ENCODE measurements at places on chromosomes 6 and 20. TPM values are rescaled to one million over a fixed set of nuclear protein-coding genes. Genes with fewer than 3 reads are reported as not detected.
A peak's percentile ranks its signal among the peaks of the same experiment; 100 is the strongest.

GRCh38 chr6:41770381-41771057 is 9.2 kb downstream of the FRS3 start:
- no peak for DNase-seq

DNA sequence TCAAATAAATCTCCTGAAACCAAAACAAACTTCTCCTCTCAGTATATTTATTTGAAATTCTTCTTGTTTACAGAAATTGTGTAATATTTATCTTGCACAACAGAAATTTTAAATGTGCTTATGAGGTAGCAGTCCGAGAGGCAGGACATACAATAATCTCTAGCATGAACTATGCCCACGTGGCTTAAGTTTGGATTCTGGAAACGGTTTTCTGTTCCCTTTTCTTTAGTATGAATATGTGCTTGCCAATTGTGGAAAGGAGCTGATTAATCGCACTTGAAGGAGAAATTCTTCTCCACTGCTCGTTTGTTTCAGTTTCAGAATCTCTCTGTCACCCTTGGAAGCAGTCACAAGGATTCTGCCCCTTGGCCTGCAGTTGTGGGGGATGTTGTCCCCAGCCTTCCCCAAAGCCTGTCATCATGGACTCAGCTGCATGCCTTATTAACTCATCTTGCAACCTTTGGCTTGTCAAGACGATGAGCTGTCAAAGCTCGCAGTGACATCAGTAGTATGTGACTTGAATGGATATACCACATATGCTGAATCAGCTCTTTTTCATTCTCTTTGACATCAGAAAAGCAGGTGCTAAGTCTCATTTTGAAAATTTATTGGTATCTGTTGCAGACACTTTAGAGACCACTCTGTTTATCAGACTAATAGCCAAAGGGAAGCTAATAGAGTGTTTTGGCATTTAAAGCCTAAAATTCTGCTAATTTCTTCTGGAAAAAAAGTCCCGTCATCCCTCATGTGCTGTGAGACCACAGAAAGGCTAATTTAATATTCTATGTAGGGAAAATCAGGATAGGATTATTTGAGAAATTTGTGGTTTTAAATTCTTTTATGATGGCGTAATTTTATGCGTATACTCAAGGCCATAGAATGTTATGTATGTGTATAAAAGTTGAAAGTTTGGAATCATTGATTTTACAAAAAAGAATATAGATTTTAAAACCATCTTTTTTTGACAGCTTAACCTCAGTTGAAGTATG is 186.8 kb downstream of the ARID1B start:
- DNase-seq = no peak

- no peak for DNase-seq
Measured at GRCh38 chr6:114276783-114277182, 66.0 kb downstream of the HS3ST5 start.

GRCh38 chr6:37058084-37058586 is 52.7 kb downstream of the FGD2 start:
- DNase-seq = no peak

DNA sequence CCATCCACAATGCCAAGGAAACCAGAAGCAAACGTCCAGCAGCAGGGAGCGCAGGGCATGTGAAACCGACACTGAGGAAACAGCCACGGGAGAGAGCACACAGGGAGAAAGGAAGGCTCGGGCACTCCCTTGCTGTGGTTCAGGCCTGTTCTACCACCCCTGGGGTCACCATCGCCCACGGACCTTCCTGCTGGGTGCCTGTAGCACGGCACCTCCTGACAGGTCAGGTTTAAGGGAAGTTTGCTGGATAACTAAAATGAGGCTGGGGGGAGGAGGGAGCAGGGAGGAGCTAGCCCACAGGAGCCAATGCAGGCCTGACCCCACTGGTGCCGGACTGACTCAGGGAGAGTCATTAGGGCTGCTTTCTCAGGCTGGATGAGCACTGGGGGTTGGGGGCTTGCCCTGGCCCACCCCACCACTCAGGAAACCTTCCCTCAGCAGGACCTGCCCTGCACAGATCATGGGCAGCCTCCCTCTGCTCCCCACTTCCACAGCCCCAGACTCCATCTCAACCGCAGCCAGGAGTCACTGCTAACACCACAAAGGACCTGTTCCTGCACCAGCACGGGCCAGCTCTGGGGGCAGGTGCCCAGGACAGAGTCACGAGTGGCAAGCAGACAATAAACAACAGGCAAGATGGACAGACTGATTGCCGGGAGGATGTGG is 2.3 kb downstream of the UCKL1 start:
- DNase-seq = peak; percentile 76

- no peak for DNase-seq
Measured at GRCh38 chr6:80438772-80439171, 332.3 kb downstream of the BCKDHB start.

DNA sequence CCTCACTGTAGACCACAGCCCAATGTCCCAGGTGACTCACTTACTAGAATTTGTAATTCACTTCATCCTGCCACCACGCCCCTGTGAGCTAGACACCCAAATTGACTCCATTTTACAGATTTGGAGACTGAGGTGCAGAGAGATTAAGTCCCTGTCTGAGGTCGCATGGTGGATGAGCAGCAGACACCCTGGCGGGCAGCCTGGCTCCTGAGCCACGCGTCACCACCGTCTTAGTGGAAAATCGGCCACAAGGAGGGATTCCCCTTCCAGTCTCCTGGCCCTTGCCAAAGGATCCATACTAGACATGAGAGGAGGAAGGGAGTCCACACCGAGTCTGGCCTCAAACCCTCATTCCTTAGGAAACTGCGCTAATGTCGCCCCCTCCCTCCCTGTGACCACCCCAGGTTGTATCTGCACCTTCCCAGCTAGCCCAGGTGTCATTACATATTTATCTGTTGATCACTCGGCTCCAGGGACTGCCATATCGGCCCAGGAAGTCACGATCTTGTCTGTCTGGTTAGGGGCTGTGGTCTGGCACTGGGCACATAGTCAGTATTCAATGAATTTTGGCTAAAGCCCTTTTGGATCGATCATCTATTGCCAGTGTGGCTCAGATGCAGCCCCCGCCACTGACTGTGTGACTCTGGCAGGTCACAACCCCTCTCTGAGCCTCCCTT is 25.7 kb upstream of the PTGIS start:
- DNase-seq = no peak

GRCh38 chr6:128111096-128111495 is 210.2 kb upstream of the THEMIS start:
- DNase-seq = no peak

- no peak for DNase-seq
Measured at GRCh38 chr6:131116321-131116720, 18.9 kb upstream of the AKAP7 start.

PPP1R14C gene
- total RNA-seq = 0.28 TPM

MAS1 gene
- not detected for total RNA-seq

SLC24A3 gene
- total RNA-seq = 3.9 TPM

MAPK14 gene
- total RNA-seq = 92.1 TPM

HSP90AB1 gene
- 387 TPM for total RNA-seq
